ENCODE measurements at places on chromosomes 5 and 9. TPM values are rescaled to one million over a fixed set of nuclear protein-coding genes. Genes with fewer than 3 reads are reported as not detected.

DNA sequence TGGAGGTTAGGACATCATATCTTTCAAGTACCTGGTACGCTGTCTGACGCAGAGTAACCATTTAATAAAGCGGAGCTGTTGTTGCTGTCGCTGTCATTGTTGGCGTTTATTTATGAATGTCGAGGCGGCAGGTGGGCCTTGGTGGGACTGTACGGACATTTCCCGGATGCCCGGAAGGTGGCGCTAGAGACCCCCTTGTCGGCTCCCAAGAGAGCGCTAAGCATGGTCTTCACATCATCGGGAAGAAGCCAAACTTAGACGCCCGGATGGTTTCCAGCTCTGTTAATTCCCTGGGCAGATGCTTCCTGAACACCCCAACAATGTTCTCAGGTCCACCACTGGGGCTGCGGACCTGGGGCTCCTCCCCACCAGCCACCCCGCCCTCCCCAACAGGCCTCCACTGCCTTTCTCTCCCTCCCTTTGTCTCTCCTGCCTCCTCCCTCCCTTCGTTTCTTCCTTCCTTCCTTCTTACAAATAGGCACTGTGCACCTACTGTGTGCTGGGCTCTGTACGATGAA, 54.1 kb downstream of the DUSP1 start:
- no peak overlapping the region for H3K4me3 ChIP-seq
- peaks cover 2% of the 10 kb centered on the region for H3K4me1 ChIP-seq
- peaks cover 8% of the 10 kb centered on the region for H3K27me3 ChIP-seq
- DNase-seq, result peak; percentile 92
- H3K36me3 ChIP-seq, result no peaks in the 10 kb centered on the region
- H3K27ac ChIP-seq, result peak overlapping the region; percentile 16

GRCh38 chr9:16628413-16628812, 242.1 kb downstream of the BNC2 start:
- no peaks in the 10 kb centered on the region for H3K36me3 ChIP-seq
- no peaks in the 10 kb centered on the region for H3K27me3 ChIP-seq
- peak overlapping the region; percentile 45 for H3K27ac ChIP-seq
- H3K4me1 ChIP-seq, result peaks cover 49% of the 10 kb centered on the region
- no peak for DNase-seq
- no peak overlapping the region for H3K4me3 ChIP-seq

- no peak for DNase-seq
- no peaks in the 10 kb centered on the region for H3K27me3 ChIP-seq
- H3K4me1 ChIP-seq, result no peaks in the 10 kb centered on the region
- no peak overlapping the region for H3K4me3 ChIP-seq
- no peak overlapping the region for H3K27ac ChIP-seq
- H3K36me3 ChIP-seq, result no peaks in the 10 kb centered on the region
Observed at GRCh38 chr9:98201749-98202148, 9.3 kb upstream of the CORO2A start.

GRCh38 chr9:107971241-107971640, 481.7 kb upstream of the KLF4 start:
- H3K4me3 ChIP-seq, result no peak overlapping the region
- no peaks in the 10 kb centered on the region for H3K4me1 ChIP-seq
- H3K36me3 ChIP-seq, result no peaks in the 10 kb centered on the region
- DNase-seq, result no peak

DNA sequence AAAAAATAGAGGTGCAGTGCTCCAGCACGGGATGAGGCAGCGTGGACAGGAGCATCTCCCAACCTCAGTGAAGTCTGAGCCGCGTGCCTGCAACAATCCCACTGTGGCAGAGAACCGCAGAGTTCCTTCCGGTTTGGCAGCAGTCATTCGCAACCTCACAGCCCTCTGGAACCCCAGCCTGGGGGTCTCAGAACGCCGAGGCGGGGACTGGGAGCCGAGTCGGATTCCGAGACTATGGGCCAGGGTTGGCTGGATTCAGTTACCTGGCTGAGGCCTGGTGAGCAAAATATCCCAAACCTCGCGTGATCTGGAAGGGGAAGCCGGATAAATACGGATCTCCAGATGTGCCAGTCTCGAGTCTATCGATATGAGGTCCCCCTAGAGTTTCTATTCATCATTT, 27.0 kb downstream of the CDKN2A start:
- DNase-seq, result no peak
- H3K27ac ChIP-seq, result no peak overlapping the region
- H3K4me3 ChIP-seq, result no peak overlapping the region
- peaks cover 17% of the 10 kb centered on the region for H3K4me1 ChIP-seq
- H3K36me3 ChIP-seq, result peaks cover 46% of the 10 kb centered on the region

DNA sequence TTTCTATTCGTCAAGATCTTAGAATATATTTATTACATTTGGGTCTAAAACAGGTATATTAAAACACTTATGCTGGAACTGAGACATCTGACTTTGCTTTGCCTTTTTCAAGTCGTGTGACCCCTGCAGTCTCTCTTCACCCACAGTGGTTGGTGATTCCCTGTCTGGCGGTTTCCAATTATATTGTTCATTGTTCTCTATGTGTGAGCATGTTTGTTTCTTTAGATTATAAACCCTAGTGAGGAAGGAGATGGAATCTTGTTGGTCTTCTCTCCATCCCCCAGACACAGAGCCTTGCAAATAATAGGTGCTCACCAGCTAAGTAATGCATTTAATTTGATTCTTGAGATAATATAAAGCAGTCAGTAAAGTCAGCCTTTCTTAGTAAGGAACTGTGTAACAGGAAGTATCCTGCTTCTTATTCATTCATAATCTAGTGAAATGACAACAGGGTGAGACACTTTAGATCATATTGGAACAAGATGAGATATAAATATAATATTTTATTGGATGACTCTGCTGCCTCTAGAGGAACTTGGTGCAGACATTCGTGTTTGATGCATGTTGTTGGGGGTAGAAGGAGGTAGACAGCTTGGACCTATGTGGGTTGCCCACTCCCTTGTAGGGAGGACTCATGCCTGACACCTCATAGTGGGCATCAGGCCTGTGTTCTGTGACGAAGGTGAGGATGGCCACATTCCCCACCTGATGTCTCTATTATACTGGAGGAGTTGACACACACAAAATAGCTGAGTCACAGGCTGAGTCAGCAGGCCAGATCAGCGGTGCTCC, 88.1 kb downstream of the FGF1 start:
- no peaks in the 10 kb centered on the region for H3K27me3 ChIP-seq
- DNase-seq, result no peak
- H3K4me1 ChIP-seq, result peaks cover 8% of the 10 kb centered on the region
- H3K4me3 ChIP-seq, result no peak overlapping the region
- no peak overlapping the region for H3K27ac ChIP-seq
- no peaks in the 10 kb centered on the region for H3K36me3 ChIP-seq

CCL28 gene
- total RNA-seq, result not detected

SPATA31E1 gene
- total RNA-seq, result 0.09 TPM

RFESD gene
- total RNA-seq, result 4.2 TPM

C8G gene
- total RNA-seq, result 1.5 TPM

ZBTB34 gene
- 24.0 TPM for total RNA-seq
